Stimulated activated CD4-positive, alpha-beta T cell treated with anti-CD3 and anti-CD28 coated beads, Interleukin-4, amount 100 ng/mL, for 48 hours (primary cell): ENCODE measurements at places on chromosomes 1 and 21.

- no peak for DNase-seq
These were observed 35.6 kb upstream of the RNPC3 start for GRCh38 chr1:103489935-103490334.

DNA sequence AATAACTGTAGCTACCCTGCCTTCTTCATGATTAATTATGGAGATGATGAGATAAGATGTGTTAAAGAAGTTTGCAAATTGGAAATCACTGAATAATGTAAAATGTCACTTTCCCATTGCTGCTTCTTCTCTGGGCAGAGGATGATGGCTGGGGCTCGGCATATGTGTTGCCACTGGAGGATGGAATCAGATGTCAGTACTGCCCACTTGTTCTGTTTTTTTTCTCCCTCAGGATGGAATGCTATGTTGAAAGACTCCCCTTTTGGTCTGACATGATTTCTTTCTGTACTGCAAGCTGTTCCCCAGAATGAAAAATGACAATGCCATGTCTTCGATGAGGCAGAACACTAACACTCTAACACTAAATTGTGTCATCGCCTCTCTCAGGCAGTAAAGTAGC, 373.9 kb upstream of the SPAG17 start:
- DNase-seq: no peak

DNA sequence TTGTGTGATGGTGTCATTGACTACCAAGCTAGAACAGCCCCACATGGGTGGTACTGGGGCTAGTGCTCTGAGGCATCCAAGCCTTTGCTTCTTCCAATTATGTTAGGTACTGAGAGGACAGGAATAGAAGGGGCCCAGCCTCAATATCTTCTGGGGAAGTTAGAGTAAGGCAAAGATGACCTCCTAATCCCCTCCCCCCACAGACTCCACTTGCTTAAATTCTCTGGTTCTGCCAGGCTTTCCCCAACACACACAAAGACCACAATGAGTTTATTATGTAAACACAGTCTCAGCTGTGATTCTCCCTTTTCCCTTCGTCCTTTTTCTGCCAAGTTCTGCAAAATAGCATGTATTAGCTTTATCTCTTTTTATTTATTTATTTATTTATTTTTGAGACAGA, 3.1 kb upstream of the TACSTD2 start:
- no peak for DNase-seq

DNA sequence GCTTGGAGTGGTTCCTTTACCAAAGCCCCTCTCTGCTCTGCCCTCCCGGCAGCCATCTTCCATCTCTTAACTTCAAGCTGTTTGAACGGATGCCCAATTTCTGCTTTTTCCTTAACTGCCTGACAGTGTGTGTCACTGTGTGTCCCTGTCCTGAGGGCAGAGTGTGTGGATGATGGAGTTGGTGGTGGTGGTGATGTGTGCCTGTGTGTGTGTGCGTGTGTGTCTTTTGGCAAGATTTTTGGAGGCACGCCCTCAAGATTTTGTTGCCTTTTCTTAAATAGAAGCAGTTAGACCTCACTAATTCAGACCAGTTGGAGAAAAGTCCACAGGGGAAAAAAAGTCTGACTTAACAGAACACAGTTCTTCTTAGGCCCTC, 30.3 kb downstream of the SERTAD4 start:
- DNase-seq: no peak

DNA sequence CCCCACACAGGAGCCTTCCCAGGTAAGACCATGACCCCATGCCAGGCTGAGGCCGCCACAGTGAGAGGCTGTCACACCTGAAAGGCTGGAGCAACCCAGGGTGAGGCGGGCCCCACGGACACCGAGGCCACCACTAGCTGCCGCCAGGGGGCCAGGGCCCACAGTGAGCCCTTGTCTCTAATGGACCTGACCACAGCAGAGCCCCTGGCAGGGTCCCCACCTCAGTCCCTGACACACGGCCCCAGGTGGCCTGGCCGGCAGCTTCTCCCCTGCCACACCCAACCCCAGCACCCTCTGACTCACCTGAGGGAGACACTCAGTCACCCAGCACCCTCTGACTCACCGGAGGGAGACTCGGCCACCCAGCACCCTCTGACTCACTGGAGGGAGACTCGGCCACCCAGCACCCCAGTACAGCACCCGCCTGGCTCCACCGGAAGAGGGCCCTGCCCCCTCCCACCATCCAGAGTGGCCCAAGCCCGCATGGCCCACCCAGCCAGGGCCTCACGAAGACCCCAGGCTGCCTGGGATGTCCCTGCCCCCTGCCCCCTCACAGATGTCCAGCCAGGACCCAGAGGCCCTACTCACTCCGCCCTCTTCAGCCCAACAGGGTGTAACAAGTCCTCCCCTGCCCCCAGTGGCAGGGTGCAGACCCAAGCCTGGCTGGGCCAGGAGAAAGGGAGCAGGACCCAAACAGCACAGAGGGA, 4.4 kb downstream of the DVL1 start:
- peak; percentile 54 for DNase-seq

DNA sequence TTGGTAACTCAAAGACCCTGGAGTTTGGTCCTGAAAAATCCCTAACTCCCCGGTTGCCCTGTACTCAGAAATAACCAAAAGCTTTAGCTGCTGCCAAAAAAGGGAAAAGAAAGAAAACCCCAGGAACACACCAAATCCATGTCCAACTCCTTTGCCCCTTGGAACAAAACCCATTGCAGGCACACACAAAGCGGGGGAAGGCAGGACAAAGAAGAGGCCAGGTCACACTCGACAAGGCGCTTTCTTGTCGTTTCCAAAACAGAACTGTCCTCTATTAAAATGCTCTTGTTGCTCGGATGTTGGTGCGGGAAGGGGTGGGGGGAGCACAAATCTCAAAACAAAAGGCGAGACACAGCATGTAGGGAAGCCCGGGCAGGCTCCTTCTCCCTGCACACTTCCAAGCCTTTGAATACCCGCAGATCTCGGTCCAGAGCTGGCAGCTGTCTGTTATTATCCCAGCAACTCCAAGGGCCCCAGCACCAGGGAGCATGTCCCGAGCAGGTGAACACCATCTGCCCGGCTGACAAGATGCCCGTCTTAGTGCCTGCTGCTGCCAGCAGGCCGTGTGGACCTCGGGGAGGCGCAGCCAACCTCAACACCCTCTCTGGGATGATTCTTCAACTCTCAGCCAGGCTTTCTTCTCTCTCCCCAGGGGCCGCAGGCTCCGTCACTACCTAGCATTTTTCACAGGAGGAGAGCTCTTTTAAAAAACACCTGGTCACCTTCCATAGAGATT, 96.4 kb downstream of the SSBP3 start:
- no peak for DNase-seq

DNA sequence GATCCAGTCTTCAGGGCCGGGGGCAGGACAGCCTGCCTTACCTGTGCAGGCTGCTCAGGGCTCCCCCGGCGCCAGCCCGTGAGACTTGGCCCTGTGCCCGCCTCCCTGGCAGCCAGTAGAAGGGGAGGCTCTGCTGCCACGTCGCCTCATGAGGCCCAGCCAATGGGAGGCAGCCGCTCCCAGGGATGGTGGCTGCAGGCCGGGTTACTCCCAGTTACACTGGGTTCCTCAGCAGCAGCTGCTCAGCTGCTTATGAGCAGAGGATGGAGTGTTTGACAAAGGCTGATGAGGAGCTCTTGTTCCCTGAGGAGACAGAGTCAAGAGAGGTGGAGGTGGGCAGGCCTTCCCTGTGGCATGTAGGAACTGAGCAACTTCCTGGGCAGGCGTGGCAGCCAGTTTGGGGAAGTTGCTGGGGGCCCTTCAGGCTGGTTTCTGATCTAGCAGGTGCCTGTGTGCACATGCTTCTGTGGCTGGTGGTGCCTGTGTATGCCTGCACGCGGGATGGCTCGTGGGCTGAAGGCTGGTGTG, 5.5 kb downstream of the MFSD2A start:
- DNase-seq: no peak

GRCh38 chr1:27392096-27392777, at the start of gene GPR3:
TSS of gene GPR3 (plus strand) at chr1:27392622. CDS start at chr1:27393799, 1,177 bp downstream.
- DNase-seq: peak; percentile 95

GRCh38 chr1:183498342-183498991, 26.2 kb downstream of the SMG7 start:
- no peak for DNase-seq

DNA sequence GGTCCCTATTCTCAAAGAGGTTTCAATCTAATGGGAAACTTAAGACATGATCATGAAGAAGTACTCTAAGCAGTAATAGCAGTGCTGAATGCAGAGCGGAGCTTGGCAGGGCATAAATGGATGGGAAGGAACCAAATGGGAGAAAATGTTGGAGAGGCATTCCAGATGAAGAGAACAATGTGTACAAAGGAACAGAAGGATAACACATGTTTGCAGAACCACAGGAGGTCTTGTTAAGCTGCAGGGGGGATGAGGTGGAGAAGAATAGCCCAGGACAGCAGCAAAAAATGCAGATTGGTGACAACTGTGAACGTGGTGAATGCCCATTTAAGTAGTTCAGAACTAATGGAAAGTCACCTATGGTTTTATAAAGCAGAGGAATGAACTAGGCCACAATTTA, 99.1 kb downstream of the ASTN1 start:
- DNase-seq: no peak

DNA sequence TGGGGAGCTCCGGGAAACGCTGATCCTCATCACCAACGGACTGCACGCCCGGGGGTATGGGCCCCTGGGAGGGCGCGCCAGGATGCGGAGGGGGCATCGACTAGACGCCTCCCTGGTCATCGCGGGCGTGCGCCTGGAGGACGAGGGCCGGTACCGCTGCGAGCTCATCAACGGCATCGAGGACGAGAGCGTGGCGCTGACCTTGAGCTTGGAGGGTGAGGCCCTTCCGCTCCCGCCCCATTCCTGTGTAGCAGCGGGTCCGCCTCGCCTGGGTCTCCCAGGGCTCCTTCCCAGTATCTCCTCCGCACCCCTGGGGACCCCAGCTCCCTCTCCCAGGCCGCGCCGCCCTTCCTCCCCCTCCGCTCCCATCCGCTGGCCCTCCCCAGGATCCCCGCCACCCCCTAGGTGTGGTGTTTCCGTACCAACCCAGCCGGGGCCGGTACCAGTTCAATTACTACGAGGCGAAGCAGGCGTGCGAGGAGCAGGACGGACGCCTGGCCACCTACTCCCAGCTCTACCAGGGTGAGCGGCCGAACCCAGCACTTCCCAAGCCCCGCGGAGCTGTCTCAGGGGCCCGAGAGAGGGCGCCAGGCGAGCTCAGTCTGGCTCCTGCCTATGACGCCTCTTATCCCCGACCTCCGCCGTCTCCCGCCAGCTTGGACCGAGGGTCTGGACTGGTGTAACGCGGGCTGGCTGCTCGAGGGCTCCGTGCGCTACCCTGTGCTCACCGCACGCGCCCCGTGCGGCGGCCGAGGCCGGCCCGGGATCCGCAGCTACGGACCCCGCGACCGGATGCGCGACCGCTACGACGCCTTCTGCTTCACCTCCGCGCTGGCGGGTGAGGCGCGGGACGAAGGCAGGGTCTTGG, 5.0 kb downstream of the HAPLN2 start:
- peak; percentile 33 for DNase-seq

DNA sequence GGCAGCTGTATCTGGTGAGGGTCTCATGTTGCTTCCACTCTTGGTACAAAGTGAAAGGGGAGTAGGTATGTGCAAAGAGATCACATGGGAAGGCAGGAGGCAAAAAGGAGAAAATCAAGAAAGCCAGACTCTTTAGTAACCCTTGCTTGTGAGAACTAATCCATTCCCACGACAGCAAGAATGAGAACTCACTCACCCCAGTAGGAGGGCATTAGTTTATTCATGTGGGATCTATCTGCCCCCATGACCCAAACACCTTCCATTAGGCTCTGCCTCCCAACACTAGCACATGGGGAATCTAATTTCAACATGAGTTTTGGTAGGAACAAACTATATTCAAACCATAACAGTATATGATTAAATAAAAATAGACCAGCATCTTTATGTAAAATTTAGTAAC, 57.6 kb downstream of the ZNHIT6 start:
- no peak for DNase-seq

DNA sequence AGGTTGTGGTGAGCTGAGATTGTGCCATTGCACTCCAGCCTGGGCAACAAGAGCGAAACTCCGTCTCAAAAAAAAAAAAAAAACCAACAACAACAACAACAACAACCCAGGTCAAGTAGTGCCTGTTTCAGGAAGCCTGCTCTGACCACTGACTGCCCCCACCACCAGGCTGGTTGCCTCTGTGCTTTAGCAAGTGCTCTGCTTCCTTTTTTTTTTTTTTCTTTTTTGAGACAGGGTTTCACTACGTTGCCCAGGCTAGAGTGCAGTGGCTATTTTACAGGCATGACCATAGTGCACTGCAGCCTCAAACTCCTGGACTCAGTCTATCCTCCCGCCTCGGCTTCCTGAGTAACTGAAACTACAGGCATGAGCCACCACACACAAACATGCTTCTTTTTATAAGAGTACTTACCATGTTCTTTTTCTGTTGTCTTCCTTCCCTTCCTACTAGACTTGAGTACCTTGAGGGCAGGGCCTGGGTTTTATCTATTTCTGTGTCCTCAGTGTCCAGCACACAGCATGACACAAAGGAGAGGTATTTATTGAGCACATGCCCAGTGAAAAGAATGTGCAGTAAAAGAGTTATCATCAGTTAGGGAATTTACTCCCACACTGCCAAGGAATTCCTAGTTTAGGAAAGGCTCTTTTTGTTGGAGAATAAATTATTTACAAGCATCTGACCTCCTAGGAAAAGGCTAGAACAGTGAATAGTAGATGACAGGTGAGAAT, 9.9 kb upstream of the COA7 start:
- DNase-seq: no peak

- peak; percentile 37 for DNase-seq
These were observed at the start of gene CAPN2 for GRCh38 chr1:223712194-223712849. TSS of gene CAPN2 (plus strand) at chr1:223712539. CDS start at chr1:223712641, 102 bp downstream.

GRCh38 chr1:231993968-231994455, 367.4 kb downstream of the DISC1 start:
- no peak for DNase-seq

DNA sequence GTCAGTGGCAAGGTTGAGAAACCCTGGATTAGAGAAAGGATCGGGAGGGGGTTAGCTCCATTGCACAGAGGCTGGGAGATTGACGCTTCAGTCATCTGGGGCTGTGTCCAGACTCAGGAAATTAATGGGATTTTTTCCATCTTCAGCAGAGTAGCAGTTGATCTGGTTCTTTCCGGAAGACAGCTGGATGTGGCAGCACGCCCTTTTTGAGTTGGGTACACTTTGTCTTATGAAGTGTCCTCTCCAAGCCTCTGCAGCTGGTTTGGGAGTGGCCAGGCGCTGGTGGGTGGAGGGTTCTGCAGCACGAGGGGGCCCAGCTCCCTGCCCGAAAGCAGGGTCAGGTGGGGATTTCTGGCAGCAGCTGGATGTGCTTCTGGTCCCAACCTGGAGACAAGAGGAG, 95.1 kb downstream of the TAS1R2 start:
- no peak for DNase-seq

DNA sequence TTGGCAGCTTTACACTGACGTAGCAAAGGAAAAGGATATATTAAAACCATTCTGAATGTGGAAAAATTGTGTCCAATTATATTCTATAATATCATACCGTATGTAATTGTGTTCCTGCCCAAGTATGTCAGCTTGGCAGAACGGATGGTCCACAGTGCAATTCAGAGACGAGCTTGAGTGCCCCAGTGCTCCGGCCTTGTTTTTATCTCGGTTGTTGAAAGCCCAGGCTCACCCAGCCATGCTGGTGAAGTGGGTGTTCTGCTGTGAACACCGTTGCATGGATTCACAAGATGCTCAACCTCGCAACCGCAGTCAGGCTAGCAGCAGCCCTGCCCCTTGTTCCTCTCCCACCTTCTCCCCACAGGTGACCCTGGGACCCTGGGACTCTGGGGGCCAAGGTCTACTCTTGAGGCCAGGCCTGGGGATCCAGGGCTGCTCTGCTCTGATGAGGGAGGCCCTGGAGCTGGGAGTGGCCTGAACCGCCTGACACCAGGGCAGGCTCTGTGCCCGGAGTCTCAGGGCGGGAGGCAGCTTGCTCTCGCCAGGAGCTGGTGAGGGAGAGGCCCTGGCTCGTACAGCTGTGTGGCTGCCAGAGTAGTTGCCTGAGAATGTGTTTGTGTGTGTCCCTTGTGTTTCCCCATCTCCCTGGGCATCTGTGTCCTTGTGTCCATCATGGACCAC, 11.2 kb downstream of the PTPRF start:
- no peak for DNase-seq
